ENCODE measurements at places on chromosomes 5 and 9.
A peak's percentile ranks its signal among the peaks of the same experiment; 100 is the strongest.

DNA sequence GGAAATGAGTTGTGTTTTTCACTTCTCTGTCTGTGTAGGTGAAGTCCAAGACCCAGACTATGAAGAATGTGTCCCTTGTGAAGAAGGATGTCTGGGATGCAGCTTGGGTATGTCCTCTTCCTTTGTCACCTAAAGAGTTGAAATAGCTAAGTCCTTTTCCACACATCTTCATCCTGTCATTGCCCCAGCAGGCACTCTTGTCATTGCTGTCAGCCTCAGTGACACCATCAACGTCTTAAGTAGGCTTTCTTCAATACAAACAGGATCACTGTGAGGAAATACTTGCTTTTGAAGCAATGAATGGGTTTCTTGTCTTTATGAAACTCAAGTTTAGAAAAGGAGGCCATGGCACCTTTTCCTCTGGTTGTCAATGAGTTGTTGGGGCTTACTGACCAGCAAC lies 153.6 kb downstream of the RFK start:
- DNase-seq = no peak

DNA sequence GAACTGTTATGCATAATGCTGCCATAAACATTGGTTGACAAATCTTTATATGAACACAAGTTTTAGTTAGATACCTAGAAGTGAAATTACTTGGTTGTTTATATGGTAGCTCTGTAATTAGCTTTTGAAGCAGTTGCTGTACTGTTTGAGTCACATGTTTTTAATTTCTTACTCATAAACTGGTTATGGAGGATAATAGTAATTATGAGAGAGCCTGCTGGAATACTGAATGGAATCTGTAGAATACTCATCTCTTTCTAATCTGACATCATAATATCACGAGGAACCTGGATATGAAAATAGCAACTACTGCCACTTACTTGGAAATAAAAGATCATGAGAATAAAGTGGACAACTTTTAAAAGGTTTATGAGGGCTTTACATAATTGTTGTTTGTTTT lies 509.2 kb downstream of the CETN3 start:
- no peak for DNase-seq

GRCh38 chr5:38527475-38527874 lies 29.0 kb downstream of the LIFR start:
- no peak for DNase-seq

GRCh38 chr5:58156361-58156760 lies 303.5 kb downstream of the PLK2 start:
- DNase-seq = no peak

DNA sequence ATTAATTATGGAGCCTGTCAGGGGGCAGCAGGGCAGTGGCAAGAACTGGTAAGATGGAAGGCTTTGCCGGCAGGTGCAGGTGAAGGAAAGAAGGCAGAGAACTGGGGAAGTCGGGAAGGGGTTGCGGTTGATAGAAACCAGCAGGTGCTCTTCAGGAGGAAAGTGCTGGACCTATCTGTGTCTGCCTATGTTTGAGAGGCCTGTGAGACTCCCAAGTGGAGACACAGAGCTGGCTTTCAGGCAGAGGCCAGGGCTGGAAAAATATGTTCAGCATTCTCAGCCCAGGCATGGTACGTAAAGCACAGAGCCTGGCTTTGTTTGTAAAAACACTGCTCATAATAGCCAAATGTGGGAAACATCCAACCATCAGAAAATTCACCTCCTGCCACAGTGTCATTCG lies 69.5 kb downstream of the S1PR3 start:
- no peak for DNase-seq

DNA sequence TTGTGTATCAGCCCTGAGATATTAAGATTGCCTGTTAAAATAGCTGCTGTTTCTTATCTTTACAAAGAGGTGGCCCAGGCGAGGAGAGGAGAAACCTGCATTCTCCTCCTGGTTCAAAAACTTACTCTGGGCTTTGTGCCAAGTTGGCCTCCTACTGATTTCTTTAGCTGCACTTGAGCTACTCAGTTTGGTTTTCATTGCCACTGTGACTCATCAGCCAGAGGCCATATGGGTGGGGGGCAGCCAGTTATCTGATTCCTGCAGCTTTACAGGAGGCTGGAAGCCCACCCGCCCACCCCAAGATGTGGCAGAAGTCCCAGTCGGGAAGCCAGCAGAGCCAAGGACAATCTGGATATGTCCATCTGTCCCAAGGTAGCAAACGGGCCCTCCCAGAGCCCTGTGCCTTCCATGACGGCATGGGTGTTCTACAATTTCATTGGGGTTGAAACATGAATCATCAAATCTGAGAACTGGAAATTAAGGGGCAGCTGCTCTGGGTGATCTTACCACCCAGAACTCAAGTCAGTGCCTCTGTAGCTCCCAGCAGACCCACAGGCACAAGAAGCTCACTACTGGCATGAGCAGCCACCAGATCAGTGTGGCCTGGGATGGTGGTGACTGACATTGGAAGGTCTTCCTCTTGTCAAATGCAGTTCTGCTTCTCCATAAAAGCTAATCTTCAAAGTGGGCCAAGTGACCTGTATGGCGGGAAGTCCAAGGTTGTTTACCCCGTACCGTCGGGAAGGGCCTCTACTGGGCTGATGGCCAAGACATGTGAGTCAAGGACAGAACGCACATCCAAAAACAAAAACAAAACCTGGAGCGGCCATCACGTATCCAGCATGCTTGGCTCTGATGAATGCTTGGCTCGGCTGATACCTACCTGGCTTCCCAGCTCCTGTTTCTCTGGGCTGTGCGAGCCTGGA lies 15.6 kb downstream of the FCN2 start:
- no peak for DNase-seq

DNA sequence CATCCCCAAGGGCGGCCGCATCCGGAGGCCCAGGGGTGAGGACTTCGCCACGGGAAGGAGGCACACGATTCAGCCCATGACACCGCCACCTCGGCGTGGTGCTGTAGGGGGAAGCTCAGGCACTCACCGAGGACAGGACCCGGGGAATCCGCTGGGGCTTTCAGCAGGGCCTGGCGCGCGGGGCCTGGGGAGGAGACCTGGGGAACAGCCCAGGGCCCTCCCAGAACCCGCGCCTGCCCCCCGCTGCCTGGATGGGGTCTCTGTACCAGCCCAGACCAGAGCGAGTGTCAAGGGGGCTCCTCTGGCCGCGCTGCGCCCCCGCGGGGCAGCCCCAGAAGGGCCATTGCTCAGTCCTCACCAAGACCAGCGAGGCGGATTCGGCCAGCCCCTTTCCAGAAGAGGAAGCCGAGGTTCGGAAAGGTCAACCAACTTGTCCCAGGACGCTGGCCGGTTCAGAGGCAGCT lies 12.8 kb downstream of the COL23A1 start:
- peak; percentile 70 for DNase-seq

DNA sequence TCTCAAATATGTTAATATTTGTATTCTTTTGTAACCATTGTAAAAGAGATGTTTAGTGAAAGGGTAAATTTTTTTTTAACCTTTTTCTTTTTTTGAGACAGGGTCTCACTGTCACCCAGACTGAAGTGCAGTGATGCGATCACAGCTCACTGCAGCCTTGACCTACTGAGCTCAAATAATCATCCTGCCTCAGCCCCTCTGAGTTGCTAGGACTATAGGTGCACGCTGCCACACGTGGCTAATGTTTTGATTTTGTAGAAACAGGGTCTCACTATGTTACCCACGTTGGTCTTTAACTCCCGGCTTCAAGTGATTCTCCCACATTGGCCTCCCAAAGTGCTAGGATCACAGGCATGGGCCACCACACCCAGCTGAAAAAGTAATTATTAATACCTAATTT lies 58.0 kb upstream of the CDK5RAP2 start:
- DNase-seq = no peak

- no peak for DNase-seq
Observed at GRCh38 chr5:180235077-180235476, 26.1 kb upstream of the RASGEF1C start.

GRCh38 chr5:103891151-103891550 lies 328.6 kb upstream of the NUDT12 start:
- no peak for DNase-seq

DNA sequence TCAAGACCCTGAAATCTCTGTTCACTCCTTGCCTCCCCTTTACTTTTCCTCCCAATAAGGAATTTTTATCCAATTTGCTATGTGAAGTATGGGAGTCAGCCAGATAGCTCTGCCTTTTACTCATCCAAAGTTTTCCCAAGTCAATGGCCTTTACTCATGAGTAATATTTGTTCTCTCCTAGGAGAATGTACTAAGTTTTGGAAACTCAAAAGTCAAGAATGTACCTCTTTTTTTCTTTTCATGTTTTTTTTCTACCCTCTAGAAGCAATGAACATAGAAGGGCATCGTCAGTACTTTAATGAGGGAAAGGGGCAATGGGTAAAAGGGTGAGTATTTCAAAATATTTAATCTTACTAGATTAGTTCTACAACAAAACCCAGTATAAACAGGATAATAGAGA lies 140.2 kb upstream of the SGCD start:
- DNase-seq = no peak

DNA sequence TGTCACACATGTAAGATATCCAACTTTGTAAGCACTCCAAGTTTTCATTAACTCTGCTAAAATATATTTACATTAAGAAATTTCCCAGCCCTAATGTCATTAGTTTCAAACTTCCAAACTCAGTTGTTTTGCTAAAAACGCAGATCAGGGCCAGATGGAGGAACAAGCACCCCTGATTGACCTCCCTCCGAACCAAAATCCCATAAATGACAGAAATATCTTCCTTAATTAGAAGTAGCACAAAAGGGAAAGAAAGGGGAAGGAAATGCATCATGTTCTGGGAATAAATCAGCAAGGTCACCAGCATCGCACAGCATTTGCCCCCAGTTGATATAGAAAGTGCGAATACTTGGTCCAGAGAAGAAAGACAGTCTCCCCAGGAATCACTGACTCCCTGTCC lies 61.4 kb upstream of the RUFY1 start:
- DNase-seq = no peak

DNA sequence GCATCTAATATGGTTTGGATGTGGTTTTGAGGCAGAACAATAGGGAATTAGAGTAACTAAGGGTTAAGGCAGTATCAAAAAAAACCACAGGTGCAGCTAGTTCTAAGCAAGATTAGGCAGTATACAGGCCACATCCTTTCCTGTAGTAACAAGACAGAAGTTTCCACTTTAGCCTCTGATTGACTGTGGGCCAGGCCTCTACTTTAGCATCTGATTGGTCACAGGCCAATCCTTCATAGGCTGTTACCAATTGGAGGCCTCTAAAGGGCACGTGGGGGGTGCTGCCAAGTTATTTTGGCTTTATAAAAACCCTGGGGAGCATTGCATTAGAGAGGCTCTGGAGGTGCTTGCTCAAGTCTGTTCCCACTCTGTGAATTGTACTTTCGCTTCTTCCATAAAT lies 144.1 kb upstream of the ST8SIA4 start:
- no peak for DNase-seq

- DNase-seq = peak; percentile 97
Observed at GRCh38 chr5:132963171-132964104, at the start of gene AFF4. Gene AFF4, minus strand, starts transcription at chr5:132963634. Its CDS starts 26,445 bp downstream, at chr5:132937189.

GRCh38 chr5:51997949-51998348 lies 614.7 kb downstream of the ISL1 start:
- DNase-seq = no peak

- peak; percentile 68 for DNase-seq
Observed at GRCh38 chr5:168047669-168048111, 243.8 kb upstream of the WWC1 start.

GRCh38 chr5:74107899-74108298 lies 481.9 kb downstream of the ARHGEF28 start:
- no peak for DNase-seq

- DNase-seq = no peak
Observed at GRCh38 chr5:169697511-169697890, 60.4 kb downstream of the DOCK2 start.

GRCh38 chr9:97186493-97186892 lies 121.0 kb upstream of the CCDC180 start:
- DNase-seq = no peak

DNA sequence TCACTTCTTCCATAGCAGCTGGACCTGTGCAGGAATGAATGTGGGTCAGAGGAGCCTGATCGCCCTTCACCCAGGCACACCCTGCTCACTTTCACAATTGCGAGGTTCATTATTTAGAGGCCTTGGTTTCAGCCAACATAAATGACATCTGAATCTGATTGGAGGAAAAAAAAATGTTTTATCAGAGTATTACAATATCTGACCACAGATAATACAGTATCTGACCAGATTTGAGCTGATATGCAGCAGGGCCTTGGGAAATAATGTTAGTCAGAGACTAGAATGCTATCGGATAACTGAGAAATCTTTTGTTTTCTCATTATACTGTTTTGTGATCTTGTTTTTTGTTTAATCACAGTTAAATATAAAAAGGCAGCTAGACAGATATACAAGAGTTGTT lies 7.7 kb downstream of the ICE1 start:
- no peak for DNase-seq

DNA sequence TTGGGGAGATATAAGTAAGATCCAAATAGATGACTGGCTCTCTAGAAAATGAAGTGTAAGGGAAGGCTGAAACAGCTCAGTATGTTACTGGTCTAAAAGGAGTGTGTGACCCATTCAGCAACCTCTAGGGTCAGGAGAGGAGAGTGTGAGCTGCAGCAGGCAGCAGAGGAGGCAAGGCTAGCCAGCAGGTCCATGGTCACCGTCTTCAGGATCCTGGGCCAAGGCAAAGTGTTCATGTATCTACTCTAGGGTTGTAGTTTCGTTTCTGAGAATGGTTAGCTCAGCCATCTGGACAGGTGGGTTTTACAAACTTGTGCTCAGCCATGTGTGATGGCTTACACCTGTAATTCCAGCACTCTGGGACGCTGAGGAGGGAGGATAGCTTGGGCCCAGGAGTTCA lies 13.7 kb downstream of the MYO10 start:
- no peak for DNase-seq

DNA sequence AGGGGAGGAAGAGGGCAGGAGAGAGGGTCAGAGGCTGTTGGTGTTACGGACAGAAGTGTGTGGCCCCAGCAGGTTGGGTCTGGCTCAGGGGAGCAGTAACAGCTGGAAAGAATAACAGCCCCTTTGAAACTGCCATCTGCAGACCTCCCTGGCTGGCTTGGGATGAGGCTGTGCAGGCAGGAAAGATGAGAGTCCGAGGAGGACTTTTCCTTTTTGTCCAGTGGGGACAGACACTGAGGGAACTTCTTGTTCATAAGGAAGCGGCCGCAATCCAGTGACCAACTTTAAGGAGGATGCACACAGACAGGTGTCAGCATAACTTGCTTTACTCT lies 14.8 kb upstream of the PLEKHG4B start:
- no peak for DNase-seq

DNA sequence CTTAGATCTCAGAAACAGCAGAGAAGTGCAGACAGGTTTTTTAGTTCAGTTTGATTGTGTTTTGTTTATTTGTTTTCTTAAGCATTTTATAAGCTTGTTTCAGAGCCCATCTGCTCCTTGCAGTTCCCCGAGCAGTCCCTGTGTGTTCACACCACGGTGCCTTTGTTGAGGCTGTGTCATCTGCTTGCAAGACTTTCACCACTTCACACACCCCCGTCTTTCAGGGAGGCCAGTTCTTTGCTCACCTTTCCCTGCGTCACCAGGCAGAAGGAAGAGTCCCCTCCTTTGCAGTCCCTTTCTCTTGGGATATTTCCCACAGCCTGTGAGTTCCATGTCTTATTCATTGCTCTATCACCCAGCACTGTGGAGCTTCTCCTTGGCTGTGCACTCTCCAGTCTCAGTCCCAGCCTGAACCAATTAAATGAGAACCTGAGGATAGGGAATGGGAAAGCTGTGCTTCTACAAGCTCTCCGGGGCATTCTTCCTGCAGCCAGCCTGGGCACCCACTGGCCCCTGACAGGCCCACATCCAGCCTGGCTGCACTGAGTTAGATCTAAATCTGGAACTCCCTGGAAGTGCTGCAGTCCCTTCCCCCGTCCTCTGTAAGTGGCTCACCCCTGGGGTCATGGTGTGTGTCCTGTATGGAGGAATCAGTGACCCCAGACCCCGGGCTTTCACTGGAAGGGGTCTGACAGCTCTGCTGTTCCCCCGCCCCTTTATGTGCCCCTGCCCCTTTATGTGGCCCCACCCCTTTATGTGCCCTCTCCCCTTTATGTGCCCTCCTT lies 5.5 kb downstream of the MVB12B start:
- no peak for DNase-seq

All from ELF-1 (cell line).